ENCODE measurements at places on chromosomes 3 and 15.

DNA sequence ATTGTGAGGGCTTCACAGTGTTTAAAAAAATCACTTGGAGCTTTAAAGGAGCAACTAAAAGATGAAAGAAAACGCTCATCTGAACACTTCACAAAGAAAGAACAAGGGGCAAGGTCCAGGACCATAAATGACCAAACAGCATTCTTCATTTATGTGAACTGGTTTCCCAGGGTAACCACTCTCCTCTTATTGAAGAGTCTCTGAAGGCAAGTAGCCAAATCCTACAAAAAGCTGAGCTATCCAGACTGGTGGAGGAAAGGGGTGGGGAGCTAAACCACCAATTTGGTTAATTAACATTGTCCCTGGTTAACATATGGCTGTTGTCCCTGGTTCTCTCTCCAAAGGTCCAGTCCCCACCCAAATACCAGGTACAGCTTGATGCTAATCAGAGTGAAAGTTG, 58.1 kb downstream of the OSBPL10 start:
- DNase-seq, result no peak

- DNase-seq, result no peak
Measured at GRCh38 chr3:11510001-11510340, 133.7 kb downstream of the VGLL4 start.

DNA sequence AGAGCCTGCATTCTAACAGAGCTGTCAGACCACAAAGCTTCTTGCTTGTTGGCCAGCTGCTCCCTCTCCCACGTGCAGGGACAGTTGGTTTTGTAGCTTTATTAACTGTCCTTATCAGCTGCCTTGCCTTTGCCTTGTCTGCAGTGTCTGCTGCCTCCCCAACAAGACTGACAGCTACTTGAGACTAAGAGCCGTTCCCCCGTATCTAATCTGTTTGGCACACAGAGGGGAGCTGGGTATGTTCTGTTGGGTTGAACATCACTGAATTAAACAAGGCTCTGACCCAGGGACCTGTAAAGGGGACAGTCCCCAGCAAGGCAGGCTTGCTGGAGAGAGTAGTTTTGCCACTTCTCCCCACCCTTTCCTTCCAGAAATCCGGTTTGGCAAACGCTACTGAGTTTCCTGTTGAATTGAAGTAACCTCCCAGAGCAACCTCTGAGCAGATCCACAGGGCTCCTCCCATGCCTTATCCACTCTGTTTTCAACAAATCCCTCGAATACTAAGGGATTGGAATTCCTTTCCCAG, 116.1 kb downstream of the ANP32A start:
- no peak for DNase-seq

- no peak for DNase-seq
Measured at GRCh38 chr15:51322621-51323296, 15.6 kb downstream of the CYP19A1 start.

DNA sequence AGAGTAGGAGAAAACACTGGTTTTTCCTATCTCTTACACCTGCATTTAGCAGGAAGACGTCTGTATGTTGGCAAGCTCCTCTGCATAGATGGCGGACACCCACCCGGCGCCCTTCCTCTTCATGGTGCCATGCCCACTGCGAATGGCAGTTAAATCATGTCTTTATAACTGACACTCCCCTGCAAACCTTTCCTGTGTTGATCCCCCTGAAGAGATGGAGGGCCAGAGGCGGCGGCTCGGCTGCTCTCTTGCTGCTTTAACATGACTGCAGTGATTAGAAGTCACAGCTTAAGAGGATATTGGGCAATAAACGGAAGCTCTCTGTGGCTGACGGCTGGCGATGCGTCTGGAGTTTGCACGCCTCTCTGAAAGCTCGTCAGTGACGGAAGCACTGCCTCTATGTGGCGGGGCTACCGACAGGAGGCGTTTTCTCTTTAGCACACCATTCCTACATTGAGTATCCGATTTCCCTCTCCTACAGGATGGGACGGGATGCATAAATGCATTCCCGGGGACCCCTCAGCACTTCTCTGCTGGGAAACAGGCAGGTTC, 25.5 kb upstream of the SNRPA1 start:
- DNase-seq, result peak; percentile 30

DNA sequence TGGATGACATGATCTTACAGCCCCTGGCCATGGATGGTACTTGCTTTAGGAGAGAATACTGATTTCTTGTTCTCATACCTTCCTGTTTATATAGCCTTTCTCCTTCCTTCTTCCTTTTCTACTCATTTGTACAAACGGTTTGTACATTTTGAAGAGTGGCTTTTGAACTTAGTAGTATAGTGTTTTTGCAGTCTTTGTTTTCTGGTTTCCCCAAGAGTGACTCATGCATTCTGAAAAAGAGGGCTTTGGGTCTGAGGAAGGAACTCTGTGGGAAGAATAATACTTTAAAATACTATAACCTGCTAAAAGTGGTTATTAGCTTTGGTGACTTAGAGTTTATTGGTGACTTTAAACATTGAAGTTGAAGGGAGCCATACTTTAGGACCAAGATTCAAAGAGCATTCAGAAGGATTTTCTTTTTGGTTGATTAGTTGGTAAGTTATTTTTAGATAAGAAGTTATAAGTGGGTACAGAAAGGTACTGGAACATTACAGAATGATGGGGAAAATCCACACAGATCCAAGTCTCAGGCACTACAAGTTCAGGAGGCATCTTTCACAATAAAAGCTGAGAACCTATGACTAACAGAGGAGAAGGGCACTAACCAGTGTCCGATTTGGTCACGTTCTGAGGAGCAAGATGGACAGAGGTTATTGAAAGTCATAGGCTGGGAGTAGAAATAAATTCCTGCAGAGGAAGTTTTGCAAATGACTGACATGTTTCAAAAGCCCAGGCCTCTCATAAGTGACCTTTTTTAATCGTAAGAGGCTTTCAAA, 369.6 kb upstream of the AZI2 start:
- no peak for DNase-seq

- no peak for DNase-seq
Measured at GRCh38 chr3:37862903-37863815, 1.5 kb downstream of the CTDSPL start.

GRCh38 chr3:33256249-33256648, 21.0 kb upstream of the FBXL2 start:
- DNase-seq, result no peak

GRCh38 chr3:10300087-10300486, 7.3 kb upstream of the GHRL start:
- no peak for DNase-seq

DNA sequence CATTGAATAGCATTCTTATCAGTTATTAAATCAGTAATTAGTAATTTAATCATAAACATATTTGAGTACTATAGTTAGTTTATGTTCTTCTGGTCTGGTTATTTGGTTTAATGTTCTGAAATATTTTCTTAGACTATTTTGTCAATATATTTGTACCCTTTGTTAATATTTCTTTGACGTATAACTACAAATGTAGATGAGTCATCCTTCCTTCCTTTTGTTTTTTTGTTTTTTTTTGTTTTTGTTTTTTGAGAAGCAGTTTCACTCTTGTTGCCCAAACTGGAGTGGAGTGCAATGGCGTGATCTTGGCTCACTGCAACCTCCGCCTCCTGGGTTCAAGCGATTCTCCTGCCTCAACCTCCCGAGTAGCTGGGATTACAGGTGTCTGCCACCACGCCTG, 17.4 kb upstream of the EIF3J start:
- DNase-seq, result no peak

- DNase-seq, result no peak
Measured at GRCh38 chr15:68558318-68559305, 20.2 kb upstream of the CORO2B start.

DNA sequence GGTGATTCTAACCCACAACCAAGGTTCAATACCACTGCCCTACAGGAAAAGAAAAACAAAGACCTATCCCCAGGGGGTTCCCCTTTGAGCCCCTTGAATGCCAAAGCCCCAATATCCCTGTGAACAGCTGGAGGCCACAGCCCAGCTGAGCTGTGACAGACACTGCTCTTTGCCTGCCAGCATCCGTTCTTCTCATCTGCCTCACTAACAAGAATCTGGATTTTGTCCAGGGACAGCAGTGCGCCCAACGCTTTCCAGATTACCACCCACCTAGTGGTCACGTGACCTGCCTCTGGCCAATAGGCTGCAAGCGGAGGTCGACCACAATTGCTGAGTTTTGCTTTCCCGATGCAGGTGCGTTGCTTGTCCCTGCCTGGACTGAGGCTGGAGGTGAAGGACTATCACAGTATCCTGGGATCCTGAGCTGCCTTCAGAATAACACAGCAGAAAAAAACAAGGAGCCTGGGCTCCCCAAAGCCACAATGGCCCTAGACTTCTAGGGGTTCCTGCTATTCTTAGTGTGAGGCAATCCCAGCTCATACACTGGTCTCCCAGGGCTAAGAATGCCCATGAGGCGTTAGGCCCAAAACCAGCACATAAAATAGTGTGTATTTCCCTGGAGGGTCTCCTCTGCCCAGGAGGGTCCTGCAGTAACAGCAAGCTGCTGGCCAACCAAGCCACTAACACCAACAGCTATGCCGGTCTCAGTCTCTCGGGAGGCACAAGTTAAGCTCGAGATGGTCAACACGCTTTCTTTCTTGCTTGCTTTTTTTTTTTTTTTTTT, 13.8 kb downstream of the BDH1 start:
- no peak for DNase-seq

GRCh38 chr15:90901175-90902039, 1.7 kb upstream of the MAN2A2 start:
- DNase-seq, result no peak

DNA sequence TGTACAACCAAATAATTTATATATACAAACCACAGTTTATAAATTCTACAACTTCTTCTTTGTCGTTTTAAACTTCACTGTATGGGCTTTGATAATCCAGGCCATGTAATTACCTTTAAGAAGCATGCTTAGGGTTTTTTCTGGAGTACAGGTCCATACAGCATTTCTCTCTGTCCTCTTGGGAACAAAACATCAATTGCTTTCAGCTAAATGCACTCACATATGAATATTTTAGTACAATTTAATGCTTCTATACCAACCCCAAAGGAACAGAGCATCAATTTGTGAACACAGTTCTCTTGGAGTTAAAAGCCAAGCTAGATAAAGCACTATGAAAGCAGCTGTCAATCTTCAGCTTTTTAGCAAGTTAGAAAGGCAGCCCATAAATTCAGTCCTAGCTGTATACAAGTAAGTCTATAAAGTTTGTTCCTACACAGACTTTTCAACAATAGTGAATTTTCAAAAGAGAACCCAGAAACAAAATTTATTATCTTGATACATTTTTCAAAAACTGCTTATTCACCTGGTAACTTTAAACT, 66.1 kb downstream of the ETFA start:
- DNase-seq, result no peak

All from activated CD4-positive, CD25-positive, alpha-beta regulatory T cell (primary cell).